ENCODE measurements at places on chromosomes 2 and 18.

DNA sequence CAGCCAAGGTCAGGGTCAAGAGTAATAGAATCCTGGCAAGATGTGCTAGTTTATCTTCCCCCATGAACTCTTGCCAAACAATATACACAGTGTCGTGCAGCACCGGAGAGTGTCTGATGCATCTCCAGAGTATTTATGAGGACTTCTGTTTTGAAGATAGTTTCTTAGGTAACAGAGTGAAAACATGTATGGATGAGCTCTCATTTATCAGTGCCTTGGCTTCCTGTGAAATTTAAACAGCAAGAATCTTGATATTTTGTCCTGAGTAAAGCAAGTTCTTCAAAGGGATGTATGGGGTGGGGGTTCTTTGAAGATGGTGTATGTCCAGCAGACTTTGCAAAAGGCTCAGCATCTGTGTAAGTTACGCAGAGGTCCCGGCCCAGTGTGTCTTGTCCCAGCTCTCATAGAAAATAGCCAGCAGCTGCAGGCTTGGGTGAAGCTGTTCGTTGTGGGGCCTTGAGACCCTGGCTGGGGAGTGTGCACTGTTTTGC, 361.0 kb upstream of the NT5C1B start:
- DNase-seq, result no peak

DNA sequence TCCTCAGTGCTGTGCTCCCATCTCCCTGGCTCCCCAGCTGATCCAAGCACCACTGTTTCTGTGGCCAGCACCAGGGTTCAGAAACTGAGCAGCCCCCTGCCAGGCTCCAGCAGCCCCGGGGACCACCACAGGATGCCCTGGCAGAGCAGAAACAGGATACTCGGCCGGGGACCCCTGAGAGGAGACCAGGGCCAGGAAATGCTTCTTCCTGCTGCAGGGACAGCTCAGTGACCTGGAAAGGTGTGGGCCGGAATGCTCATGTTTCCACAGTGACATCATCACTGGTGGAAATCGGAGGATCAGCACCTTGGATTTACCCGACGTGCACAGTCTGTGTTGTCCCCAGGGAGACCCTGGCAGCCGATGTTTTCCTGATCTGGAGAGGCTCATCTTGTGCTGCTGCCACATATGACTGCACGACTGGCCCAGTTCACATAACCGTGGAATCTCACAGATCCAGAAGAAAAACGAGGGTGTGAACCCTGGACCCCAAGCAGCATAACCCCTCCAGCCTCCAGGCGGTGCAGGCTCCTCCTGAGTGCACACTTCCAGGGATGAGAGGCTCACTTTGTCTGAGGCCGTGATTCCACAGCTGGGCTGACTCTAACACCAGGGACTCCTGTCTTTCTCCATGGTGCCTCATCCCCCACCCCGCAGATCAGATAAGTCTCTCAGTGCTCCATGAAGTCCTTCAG, 58.0 kb downstream of the DDX1 start:
- DNase-seq, result no peak

GRCh38 chr2:106030287-106031268, 163.5 kb downstream of the UXS1 start:
- no peak for DNase-seq

DNA sequence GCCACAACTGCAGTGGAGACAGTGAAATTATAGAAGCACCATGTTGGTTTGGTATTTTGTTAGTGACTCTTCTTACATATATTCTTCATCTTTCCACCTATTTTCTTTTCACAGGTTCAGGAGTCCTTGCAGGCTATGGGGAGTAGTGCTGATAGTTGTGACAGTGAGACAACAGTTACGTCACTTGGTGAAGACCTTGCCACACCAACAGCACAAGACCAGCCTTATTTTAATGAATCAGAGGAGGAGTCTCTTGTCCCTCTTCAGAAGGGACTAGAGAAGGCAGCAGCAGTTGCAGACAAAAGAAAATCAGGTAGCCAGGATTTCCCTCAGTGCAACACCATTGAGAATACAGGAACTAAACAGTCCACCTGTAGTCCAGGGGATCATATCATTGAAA, 23.6 kb downstream of the ITPRID2 start:
- DNase-seq, result no peak

GRCh38 chr2:196260546-196260945, 89.2 kb upstream of the STK17B start:
- peak; percentile 87 for DNase-seq

- no peak for DNase-seq
These were observed 3.1 kb downstream of the DCC start for GRCh38 chr18:52343138-52343537.

GRCh38 chr2:43292851-43293743, 66.7 kb upstream of the ZFP36L2 start:
- no peak for DNase-seq

DNA sequence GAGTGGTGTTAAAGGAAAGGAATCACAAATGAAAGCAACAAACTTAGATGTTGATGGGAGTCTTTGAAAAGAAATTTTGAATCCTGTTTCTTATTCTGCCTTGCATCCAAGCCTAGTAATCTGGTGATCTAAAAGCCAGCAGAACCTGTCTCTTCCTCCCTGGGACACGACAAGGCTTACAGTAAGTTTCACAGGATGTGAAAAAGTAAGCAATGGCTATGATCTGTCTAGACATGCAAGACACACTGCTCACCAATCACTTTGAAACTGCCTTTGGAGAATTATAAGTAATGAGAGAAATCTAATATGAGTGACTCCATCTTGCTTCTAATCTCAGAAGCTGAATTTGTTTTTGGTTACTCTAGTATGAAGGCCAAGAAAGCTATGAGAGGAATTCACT, 103.7 kb downstream of the KCNH7 start:
- DNase-seq, result no peak

DNA sequence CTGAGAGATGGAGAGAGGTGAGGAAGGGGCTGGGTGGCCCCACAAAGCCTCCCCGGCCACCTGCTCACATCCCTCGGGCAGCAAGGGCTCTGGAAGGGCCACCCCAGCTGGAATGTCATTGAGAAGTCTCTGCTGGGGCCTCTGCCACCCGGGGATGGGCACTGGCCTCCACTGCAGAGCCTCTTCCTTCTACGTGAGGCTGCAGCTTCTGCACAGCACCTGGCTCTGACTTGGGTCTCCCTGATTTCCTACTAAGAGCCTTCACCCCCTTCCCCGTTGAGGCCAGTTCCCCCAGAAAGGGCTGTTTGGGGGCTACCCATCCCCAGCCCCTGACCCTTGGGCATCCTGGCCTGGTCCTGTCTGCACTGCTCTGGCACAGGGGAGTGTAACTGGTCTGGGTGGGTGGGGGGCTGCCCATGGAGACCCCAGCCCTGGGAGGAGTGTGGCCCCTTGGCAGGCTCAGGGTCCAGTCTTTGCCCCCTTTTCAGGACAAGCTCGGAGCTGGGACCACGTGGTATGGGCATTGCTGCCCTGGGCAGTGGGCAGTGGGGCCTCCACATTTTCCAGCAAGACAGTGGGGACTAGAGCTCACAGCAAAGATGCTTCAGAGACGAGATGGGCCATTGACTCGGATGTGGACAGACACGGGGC, 5.6 kb downstream of the PDCD1 start:
- no peak for DNase-seq

GRCh38 chr18:12906773-12907172, 22.7 kb upstream of the PTPN2 start:
- no peak for DNase-seq

DNA sequence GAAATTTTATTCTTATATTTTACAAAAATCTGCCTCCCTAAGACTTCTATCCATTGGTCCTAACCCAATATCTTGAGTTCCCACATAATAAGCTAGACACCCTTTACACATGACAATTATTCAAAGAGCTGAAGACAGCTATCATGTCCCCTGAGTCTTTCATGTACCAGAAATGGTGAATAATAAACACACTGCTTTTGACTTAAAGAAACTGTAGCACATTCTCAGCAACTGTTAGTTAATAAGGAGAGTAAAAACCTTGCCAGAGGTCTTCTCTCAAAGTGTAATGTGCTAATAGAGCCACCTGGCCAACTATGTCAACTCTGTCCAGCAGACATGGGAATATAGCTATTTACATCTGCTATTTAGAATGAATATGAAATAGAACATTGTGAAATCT, 109.7 kb upstream of the ARL5A start:
- DNase-seq, result no peak

DNA sequence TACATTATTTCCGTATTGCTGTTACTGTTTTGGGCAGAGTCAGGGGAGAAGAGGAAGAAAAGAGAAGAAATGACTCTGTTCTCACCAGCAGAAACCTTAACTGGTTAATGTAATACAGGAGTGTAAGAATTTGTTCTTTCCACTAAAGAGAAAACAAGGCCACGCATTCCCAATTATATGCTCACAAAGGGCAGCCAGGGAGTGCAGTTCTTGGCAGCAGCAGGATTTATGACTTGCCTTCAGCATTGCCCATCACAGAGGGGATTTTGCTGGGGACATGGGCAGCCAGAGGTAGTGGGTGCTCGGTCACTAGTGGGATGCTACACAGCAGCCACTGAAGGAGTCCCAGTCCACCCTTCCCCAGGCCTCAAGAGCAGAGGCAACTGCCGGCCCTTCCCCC, 18.4 kb downstream of the MREG start:
- no peak for DNase-seq

DNA sequence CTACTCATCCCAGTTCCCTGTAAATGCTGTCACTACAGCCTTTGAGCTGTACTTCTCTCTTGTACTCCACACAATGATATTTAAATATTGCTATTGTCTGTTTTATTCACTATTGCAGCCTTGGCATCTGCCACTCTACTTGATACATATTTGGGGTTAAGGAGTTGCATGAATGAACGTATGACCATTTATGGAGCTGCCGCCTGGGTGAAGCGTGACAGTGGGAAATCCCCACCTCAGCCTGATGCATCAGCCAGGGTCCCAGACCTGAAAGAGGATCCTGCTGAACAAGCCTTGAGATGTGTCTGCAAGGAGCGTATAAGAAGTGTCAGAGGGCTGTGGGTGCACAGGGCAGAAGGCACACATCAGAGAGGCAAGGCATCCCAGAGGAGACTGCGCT, 39.1 kb downstream of the MRPL35 start:
- peak; percentile 11 for DNase-seq

Measured in T-helper 1 cell (primary cell).